ENCODE measurements at places on chromosomes 6 and 20.

GRCh38 chr6:118896339-118897136 is 2.6 kb downstream of the ASF1A start:
- DNase-seq: no peak

GRCh38 chr6:10417681-10418104 is 2.8 kb upstream of the TFAP2A start:
- DNase-seq: no peak

GRCh38 chr20:8583566-8584043 is 451.5 kb downstream of the PLCB1 start:
- no peak for DNase-seq

- DNase-seq: no peak
These were observed 96.0 kb downstream of the INSM1 start for GRCh38 chr20:20463933-20464374.

GRCh38 chr20:53980031-53980465 is 90.3 kb downstream of the BCAS1 start:
- DNase-seq: no peak

DNA sequence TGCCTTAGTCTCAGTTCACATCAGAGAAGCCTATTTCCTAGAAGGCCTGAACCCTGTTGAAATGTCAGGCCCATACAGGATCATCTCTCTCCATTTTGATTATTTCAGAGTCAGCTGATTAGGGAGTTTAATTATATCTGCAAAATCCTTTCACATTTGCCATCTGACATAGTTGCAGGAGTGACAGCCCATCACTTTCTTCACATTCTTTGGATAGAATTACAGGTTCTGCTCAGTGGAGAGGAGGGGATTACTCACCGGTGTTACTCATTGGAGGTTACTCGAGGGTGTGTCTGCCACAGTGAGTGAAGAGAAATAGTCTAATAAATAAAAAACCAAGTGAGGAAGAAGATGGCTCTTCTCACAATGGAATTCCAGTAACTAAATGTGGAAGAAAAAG is 216.8 kb downstream of the TMEM242 start:
- DNase-seq: no peak

DNA sequence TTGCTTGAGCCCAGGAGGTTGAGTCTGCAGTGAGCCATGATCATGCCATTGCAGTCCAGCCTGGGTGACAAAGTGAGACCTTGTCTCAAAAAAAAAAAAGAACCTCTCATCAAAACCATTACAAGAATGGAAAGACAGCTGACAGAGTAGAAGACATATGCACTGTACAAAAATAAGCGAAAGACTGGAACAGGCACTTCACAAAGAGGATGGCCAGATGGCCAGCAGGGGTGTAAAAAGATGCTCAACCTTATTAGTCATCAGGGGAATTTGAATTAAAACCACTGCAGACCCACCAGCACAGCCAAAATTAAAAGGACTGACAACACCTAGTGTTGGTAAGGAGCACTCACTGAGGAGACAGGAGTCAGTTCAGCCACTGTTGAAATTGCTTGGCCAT is 13.5 kb upstream of the TAF4 start:
- DNase-seq: no peak

DNA sequence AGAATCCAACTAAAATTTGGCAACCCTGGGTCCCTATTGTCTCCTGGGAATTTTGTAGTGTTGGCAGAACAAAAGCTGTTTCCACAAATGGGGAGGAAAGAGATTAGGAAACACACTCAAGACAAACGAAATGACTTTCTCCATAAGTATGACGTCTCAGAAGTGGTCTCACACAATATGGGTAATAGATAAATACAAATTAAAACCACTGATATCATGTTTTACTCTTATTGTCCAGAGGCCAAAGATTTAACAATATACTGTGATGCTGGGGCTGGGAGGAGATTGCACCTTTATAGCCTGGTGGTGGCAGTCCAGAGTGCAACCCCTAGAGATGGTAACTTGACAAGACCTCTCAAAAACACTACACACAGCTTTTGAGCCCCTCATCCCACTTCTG is 18.6 kb downstream of the FKBP1A start:
- no peak for DNase-seq

- DNase-seq: no peak
These were observed 97.3 kb downstream of the GPR6 start for GRCh38 chr6:110075406-110075805.

DNA sequence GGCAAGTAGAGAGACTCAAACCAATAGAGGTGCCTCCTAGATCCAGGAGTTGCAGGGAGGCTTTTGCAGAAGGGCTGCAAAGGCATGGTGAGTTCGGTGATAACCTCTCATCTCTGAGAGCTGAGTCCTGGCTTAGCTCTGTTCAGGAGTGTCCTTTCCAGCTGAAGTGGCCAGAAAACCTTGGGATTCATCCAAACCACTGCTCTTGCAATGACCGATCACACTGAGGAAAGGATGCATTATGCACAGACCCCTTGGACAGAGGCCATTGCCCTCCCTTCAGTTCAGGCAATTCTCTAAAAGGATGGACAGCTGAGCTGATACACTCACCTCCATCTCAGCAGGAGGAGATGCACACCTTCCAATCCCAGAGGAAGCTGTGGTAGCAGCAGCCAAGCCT is 158.8 kb upstream of the ENPP5 start:
- no peak for DNase-seq

DNA sequence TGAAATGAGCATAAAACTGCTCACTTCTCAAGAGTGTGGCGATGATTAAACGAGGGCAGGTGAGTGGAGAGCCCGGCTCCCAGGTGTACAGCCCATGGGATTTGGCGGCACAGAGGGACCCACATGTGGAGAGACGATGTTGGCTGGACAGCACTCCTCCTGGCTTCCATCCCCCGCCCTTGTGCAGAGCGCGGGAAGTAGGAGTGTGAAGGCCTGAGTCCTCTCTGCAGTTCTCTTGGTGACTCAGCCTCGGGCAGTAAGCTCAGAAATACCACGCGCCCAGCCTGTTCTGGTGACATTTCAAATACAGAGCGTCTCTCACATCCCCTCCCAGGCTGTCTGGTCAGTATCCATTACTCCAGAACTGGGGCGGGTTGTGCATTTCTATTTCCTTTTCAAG is 94.2 kb upstream of the SRSF6 start:
- no peak for DNase-seq

- no peak for DNase-seq
These were observed 63.6 kb downstream of the EDN1 start for GRCh38 chr6:12353731-12354130.

- no peak for DNase-seq
These were observed 287.3 kb upstream of the TSHZ2 start for GRCh38 chr20:52684905-52685304.

- no peak for DNase-seq
These were observed 712.0 kb upstream of the NRSN1 start for GRCh38 chr6:23414051-23414445.

DNA sequence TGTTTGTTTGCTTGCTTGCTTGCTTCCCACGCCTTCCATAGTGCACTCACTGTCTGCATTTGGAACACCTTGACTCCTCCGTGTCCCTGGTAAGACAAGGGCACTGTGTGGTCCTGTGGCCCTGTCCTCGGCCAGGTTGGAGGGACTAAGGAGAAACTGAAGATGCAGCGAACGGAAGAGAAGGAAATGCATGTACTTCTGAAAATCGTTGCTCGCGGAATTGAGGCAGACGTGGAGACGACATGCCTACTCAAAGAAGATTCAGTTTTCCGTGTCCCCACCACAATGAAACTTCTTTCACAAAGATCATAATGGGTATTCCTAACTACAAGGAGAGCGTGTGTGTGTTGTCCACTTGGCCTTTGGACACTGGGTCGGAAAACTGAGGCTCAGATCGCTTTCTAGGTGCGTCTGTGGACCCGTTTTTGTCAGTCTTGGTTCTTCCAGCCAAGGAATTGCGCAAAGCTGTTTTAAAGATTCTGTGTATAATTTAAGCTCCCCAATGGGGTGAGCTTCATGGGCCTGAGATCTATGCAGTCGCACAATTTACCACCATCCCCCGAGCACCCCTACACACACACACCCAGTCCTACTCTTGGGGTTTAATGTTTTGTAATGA is 120.4 kb upstream of the ZNF184 start:
- DNase-seq: no peak

DNA sequence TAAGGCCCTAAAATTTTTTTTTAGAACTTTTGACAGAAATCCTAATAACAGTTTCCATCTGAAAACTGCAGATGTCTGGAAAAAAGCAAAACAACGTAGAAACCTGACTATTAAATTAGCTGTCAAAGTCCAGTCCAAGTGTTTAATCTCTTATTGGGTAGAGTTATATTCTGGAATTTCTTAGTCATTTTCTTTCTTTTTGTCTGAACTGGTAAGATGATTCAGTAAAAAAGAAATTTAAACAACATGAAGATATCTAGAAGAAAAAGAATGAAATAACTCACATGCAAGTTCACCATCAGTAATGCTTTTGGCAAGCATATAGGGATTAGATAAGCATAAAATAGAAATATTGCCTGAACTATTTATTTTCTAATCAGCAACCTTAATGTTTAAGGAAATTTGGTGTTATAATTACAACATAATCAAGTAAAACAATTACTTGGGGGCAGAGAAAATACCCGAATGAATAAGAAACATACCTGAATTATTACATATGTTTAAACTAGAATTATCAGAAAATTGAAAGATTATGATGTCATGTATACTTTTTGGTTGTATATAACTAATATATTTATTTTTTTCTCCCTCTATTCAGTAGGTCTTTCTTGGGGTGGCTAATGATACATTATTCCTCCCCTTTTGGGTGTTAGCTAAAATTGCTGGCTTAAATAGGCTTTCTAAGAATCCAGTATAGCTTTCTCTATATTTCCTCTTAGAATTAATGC is 51.1 kb downstream of the FAM83B start:
- no peak for DNase-seq

DNA sequence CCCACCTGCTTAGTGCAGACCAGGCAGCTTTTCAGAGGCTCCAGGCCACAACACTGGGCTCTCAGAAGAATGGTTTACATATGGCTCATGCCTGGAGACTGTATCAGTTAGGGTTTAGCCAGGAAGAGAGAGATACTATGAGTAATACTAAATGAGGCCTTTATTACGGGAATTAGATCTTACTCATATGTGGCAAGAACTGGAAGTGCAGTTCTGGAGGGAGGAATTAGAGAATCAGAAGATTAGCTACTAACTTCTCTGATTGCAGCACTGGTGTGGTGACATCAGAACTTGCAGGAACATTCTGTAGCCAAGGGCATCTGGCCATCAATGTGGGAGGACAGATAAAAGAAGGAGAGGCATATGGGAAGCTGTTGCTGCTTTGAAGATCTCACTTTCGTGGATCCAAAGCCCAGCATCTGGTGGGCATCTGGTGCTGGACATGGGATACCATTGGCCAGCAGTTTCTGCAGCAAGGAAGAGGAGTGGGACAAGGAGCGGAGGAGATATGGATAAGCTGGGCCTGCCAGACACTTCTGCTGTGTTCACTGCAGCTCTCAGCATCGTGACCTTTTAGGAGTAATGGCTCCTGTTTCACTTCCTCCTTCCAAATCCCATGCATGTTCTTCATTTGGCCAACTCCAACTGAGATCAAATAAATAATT is 248.5 kb downstream of the BTBD3 start:
- no peak for DNase-seq

- no peak for DNase-seq
These were observed 101.7 kb upstream of the ADGRB3 start for GRCh38 chr6:68533339-68533795.

DNA sequence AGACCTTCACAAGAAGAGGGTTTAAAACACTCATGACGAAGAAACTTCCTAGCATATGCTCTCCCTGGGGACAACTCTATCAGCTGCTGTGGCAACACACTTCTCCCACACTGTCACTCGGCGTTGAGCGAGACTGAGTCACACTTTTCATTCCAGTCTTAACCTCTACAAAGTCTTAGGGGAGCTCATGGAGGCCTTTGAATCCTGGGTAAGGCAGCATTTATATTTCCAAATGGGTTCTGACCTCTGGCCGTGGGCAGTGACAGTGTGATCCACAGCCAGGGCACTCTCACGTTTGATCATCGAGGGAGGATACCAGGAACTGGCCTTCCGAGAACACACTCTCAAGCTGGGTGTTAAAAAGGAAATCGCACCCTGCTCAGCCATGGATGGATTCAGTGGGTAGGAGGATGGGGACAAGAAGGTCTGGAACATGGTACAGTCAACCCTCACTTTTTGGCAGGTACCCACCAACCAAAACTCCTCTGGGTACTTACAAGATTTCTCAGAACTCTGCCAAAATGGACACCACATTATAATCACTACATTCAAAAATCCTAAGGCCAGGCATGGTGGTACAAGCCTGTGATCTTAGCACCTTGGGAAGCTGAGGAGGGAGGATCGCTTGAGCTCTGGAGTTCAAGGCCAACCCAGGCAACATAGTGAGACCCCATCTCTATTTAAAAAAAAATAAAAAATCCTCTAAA is 19.6 kb downstream of the RRBP1 start:
- no peak for DNase-seq

GRCh38 chr20:47549671-47550070 is 48.0 kb downstream of the NCOA3 start:
- no peak for DNase-seq

- no peak for DNase-seq
These were observed 28.2 kb upstream of the FUCA2 start for GRCh38 chr6:143539734-143540133.

GRCh38 chr6:83183082-83183828 is 9.8 kb downstream of the PGM3 start:
- no peak for DNase-seq

DNA sequence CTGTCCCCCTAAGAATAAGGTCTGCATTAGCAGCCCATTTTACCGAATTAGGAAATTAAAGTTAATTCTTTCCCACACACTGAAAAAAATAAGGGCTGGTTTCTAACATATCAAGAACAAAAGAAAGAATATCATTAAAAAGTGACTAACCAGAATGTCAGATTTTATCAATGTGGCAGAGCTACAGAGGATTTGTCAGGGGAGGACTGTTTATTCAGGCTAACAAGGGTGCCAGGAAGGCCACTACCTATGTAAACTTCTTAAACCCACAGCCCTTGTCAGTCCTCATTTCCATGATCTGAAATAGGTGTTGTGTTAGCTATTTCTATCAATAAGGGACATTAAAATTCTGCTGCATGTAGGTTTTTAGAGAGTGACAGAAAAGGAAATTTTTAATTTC is 76.4 kb downstream of the BACH2 start:
- no peak for DNase-seq

- no peak for DNase-seq
These were observed 10.2 kb downstream of the BMP7 start for GRCh38 chr20:57256205-57256604.

GRCh38 chr20:24933266-24933908 is 15.7 kb upstream of the CST7 start:
- no peak for DNase-seq

DNA sequence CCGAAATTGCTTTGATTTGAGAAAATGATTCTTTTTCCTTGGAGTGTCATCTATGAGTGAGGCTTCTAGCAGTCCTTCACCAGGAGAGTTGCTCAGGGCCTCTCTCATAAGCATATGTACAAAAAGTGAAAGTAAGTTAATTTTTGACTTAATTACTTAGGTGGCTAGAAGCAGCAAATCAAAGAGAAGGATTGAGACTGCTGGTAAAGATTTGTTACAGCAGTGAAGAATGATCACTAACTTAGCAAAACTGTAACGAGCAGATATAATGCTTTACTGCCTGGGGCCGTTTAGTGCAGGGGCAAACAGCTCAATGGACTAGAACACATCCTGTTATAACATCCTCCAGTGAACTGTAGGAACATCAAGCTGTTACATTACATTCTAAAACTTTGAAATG is 167.8 kb upstream of the RIPOR2 start:
- DNase-seq: peak; percentile 17

Measured in GM19239 (cell line).